ENCODE measurements at places on chromosomes 4 and X. TPM values are rescaled to one million over a fixed set of nuclear protein-coding genes. Genes with fewer than 3 reads are reported as not detected.

DNA sequence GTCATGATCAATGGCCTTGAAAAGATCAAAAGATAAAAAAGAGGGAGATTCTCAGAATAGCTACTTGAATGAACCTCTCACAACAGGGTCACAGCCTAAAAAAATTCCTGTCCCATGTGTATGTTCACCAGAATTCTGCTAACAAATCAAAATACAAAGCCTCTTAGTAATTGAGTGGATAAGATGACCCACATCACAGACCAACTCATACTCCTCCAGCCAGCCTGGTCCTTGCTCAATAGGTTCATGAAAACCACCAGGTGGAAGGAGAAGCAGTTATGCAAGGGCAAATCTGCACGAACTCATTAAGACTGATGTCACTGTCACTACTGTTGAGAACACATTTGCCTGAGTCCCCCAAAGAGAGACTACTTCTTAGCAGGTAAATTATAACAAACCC, 21.5 kb downstream of the WDFY3 start:
- no peaks in the 10 kb centered on the region for H3K36me3 ChIP-seq
- H3K27ac ChIP-seq: no peak overlapping the region
- H3K27me3 ChIP-seq: no peaks in the 10 kb centered on the region
- H3K4me3 ChIP-seq: no peak overlapping the region
- H3K4me1 ChIP-seq: no peaks in the 10 kb centered on the region

DNA sequence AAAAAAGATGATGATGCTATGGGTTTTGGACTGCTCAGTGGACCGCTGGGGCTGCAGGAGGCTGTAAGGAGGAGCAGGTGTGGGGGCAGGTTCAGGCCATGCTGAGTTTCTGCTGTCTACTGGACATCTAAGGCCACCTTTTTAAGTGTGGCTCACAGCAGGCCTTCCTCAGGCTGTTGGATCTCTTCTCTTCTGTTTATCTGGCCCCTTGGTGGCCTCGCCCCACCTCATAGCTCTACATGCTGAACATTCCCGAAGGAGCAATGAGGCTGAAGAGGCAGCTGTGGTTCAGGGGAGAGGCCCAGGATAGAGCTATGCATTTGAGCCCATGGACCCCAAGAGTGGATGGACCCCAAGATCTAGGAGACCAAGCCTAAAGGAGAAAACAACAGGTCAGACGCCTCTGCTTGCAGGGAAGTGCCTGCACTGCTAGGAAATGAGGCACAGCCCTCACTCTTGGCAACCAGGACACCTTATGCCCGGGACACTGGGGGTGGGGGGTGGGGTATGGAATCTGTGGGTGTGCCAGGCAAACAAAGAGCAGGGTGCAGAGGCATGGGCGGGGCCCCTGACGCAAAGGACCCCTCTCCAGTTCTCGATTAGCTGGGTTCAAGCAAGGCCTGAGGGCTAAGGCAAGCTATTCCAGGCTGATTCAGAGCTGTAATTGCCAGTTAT, 168.9 kb downstream of the BCOR start:
- H3K36me3 ChIP-seq: no peaks in the 10 kb centered on the region
- H3K4me1 ChIP-seq: no peaks in the 10 kb centered on the region
- no peaks in the 10 kb centered on the region for H3K27me3 ChIP-seq
- H3K27ac ChIP-seq: no peak overlapping the region
- H3K4me3 ChIP-seq: no peak overlapping the region
- DNase-seq: no peak

DNA sequence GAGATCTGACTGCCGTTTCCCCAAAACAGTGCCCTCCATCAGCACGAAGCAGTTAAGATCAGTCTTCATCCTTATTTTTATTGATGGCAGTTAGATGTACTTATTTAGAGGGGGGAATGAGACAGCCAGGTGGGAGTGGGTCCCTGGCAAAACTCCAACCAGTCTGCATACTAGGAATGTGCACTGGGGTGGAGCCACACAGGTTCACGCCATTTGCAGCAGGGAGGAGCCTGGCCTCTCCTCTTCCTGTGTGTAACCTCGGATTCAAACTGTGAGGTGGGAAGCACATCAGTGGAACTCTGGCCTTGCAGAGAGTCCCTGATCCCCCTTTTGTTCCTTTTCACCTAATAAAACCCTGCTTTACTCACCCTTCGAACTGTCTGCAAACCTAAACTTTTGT, 987.7 kb upstream of the GRIA3 start:
- DNase-seq: no peak
- no peaks in the 10 kb centered on the region for H3K36me3 ChIP-seq
- no peak overlapping the region for H3K4me3 ChIP-seq
- H3K27me3 ChIP-seq: no peaks in the 10 kb centered on the region
- no peaks in the 10 kb centered on the region for H3K4me1 ChIP-seq

DNA sequence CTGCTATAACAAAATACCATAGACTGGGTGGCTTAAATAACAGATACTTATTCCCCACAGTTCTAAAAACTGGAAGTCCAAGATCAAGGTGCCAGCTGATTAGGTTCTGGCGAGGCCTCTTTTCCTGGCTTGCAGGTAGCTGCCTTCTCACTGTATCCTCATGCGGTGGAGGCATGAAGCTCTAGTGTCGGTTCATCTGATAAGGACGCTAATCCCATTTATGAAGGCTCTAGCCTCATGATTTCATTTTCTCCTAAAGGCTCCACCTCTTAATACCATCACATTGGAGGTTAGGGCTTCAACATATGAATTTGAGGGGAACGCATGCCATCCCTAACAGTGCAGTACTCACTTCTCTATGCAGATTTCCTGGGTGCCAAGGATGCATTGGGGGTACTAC, 57.9 kb upstream of the STIM2 start:
- no peaks in the 10 kb centered on the region for H3K36me3 ChIP-seq
- no peaks in the 10 kb centered on the region for H3K27me3 ChIP-seq
- no peak overlapping the region for H3K4me3 ChIP-seq

DNA sequence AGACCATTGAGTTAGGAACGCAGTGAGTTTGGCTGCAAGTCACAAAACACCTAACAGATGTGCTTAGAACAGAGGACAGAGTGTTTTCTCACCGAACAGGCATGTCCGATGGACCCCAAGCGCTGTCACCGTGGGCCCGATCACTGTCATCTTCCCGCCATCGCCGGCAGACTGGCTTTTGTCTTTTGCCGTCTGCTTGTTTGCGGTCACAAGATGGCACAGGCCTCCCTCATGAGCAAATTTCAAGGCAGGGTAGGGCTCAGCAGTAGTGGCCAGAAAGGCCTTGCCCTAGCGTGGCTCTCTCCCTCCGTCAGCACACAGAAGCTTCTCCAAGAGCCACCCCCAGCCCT, 21.4 kb upstream of the MRFAP1 start:
- H3K27me3 ChIP-seq: no peaks in the 10 kb centered on the region
- no peak for DNase-seq
- H3K36me3 ChIP-seq: peaks cover 67% of the 10 kb centered on the region
- H3K27ac ChIP-seq: no peak overlapping the region
- no peak overlapping the region for H3K4me3 ChIP-seq
- H3K4me1 ChIP-seq: no peaks in the 10 kb centered on the region

DNA sequence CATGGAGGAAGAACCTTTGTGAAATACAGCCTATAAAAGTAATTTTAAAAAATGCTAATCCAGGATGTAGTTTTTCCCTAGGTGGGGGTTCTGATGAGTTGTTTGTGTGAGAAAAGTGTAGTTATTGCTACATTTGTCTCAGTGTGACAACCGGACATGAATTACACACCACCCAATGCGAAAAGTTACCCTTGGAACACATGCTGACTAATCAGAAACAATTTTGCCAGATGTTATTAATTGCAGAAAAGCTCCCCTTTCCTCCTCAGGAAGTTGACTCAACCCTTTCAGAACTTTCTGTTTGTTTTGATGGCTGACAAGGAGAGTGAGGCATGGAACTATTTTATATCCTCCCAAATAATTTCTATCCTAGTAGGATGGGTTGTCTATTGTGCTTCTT, 38.1 kb upstream of the EDA2R start:
- DNase-seq: no peak
- H3K4me3 ChIP-seq: no peak overlapping the region
- H3K4me1 ChIP-seq: no peaks in the 10 kb centered on the region
- H3K36me3 ChIP-seq: no peaks in the 10 kb centered on the region
- no peaks in the 10 kb centered on the region for H3K27me3 ChIP-seq
- H3K27ac ChIP-seq: no peak overlapping the region

SLITRK2 gene
- not detected for total RNA-seq
